Suprapubic skin (tissue), 4 donors: ENCODE measurements at places on chromosomes 5 and 9. TPM values are rescaled to one million over a fixed set of nuclear protein-coding genes. Genes with fewer than 3 reads are reported as not detected.

Gene ARHGEF28
- 46.7 TPM for total RNA-seq

Gene TRIP13
- 1.1 TPM for total RNA-seq

Gene SLC34A1
- 0.29 TPM for total RNA-seq

DNA sequence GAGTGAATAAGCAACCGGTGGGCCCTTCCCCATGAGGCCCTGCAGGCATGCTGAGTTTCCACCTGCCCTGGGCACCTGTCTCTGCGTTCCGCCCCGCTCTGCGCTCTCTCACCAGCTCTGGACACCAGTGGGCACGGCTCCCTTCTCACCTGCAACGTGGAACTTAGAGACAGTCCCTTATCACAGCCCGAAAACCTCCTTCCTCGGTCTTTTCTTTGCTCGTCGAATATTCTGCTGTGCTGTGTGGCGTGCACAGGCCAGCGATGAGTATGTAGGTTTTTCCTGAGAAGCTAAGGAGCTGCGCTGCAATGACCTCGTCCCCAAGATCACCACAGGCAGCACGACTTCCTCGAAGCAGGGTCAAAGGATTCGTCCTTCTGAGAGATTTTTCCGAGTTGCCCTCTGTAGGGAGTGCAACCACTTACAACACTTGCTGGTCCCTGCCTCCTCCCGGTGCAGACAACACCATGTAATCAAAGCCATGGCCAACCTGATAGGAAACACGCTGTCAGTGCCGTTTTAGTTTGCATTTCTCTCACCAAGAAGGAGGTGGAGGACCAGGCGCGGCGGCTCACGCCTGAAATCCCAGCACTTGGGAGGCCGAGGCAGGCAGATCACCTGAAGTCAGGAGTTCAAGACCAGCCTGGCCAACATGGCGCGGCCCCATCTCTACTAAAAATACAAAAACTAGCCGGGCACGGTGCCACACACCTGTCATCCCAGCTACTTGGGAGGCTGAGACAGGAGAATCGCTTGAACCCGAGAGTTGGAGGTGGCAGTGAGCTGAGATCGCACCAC lies 27.2 kb upstream of the NOTCH1 start:
- no peak for DNase-seq

- no peak for DNase-seq
Measured at GRCh38 chr9:84846906-84847305, 177.4 kb downstream of the NTRK2 start.

DNA sequence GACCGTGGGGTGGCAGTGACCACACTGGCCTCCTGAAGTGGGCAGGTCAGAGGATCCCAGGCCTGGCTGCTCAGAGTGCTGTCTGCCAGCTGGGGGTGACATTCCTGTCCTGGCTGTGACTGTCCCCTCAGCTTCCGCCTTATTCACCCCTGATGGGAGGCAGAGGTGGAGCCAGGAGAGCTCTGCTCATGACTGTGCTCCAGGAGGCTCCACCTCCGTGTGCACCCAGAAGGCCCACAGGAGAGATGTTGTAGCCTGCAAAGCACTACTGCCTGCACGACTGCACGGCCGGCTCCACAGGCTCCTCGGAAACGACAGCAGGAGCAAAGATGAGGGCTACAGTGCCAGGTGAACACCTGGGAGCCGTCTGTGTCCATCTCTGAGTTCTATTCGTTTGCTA lies 60.9 kb downstream of the ROPN1L start:
- no peak for DNase-seq

DNA sequence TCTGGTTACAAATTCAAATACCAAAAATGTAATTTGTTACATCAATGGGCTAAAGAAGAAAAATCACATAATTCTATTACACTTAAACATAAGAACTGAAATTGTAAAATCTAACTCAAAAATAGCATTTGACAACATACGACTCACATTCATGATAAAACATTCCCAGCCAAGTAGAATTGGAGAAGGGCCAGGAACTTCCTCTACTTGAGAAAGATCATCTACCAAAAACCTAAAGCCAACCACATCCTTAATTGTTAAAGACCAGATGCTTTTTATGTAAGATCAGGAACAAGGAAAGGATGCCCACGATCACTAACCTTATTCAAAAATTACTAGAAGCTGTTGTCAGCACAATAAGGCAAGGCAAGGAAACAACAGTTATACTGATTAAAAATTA lies 1819.8 kb upstream of the C9orf72 start:
- no peak for DNase-seq

GRCh38 chr9:22079873-22080341 lies 70.8 kb upstream of the CDKN2B start:
- no peak for DNase-seq

GRCh38 chr9:122118343-122119165 lies 25.4 kb upstream of the TTLL11 start:
- DNase-seq = no peak

- no peak for DNase-seq
Measured at GRCh38 chr5:147578228-147579024, 68.6 kb upstream of the DPYSL3 start.
